ENCODE measurements at places on chromosomes 4 and X. TPM values are rescaled to one million over a fixed set of nuclear protein-coding genes. Genes with fewer than 3 reads are reported as not detected.

Gene RBM46
- total RNA-seq = not detected

Gene REELD1
- total RNA-seq = 0.08 TPM

Gene HTN1
- not detected for total RNA-seq

Gene GPR119
- not detected for total RNA-seq

Gene HDX
- total RNA-seq = 0.80 TPM

Gene KLF8
- total RNA-seq = 1.0 TPM

Gene BANK1
- total RNA-seq = not detected

Gene CYTL1
- not detected for total RNA-seq

Gene GABRB1
- total RNA-seq = not detected

Gene APELA
- total RNA-seq = not detected

Gene ZDHHC15
- total RNA-seq = 0.06 TPM

Gene GABRQ
- total RNA-seq = not detected

Gene HSFX3
- total RNA-seq = not detected

Gene PLAC1
- not detected for total RNA-seq

Gene HAND2
- total RNA-seq = not detected

Gene HERC3
- 27.9 TPM for total RNA-seq

Gene FAM241A
- 6.6 TPM for total RNA-seq

Gene MAGEB10
- not detected for total RNA-seq

Gene TEX28
- not detected for total RNA-seq

Gene TRPC3
- 0.48 TPM for total RNA-seq

Gene FGD1
- 0.04 TPM for total RNA-seq

Gene CFAP99
- total RNA-seq = not detected

Data from activated CD8-positive, alpha-beta memory T cell treated with anti-CD3 and anti-CD28 coated beads for 36 hours (primary cell).